ENCODE measurements at places on chromosomes 3 and 15.
A peak's percentile ranks its signal among the peaks of the same experiment; 100 is the strongest.

DNA sequence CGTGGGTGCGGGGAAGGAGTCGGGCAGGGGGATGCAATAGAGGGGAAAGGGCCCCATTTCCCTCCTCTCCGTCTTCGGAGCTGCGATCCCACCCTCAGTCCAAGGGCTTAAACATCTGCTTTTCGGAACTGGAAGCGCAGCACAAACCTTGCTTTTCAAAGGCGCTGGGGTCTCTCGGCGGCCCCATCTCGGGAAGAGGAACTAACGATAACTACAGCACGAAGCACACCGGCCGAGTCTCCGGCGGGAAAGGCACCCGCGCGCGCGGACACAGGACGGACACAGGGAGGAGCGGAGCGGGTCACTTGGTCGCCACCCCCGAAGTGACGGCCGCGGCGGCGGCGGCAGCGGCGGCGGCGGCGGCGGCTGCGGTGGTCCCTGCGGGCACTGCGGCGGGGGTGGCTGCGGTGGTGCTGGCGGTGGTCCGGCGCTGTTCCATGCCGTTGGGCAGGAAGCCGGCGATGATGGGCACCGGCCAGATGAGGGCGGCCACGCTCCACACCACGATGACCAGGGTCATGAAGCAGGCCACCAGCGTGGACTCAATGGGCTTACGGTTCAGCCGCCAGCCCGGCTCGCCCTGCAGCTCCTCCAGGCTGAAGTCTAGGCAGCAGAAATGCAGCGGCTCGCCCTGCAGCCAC is 1.1 kb downstream of the TMEM158 start:
- DNase-seq = peak; percentile 50

DNA sequence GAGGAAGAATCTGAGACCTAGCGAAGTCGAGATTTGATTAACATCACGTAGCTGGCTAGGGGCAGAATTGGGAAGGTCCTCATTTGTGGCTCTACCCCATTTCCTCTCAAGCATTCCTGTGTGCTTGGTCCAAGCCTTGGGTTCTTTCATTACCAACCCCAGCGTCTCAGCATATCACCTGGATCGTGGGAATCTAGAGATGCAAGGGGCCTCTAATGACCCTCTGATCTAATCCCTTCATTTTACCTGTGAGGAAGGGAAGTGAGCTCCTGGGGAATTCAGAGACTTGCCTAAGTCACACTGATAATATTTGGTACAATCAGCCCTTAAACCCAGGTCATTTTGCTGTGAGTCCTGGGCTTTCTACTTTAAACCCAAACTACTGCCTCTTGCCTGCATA is 2.0 kb downstream of the GPR87 start:
- DNase-seq = no peak

DNA sequence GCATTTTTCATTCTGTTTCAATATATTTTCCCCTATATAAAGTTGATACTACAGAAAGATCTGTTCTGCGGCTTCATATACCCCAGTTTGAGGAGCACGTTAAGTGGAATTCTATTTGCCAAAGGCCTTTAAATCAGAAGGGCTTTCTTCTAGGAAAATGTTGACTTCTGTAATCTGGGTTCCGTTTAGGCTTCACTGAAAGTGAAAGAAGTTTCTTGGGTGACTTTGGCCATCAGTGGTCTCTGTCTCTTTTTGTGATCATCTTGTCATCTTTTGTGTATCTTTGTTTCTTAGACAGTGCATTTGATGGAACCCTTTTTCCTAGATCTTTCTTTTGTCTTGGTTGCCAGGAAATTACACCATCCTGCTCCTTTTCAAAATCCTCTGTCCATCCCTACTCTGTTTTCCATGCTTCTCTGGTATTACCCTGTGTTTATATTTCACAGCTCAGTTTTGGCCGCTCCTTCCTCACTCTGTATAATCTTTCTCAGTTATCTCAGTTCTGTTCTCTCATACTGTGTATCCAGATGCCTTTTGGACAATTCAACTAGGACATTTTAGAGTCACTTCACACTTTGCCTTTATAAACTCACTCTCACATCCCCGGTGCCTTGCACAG is 40.7 kb upstream of the MAP3K13 start:
- DNase-seq = no peak

DNA sequence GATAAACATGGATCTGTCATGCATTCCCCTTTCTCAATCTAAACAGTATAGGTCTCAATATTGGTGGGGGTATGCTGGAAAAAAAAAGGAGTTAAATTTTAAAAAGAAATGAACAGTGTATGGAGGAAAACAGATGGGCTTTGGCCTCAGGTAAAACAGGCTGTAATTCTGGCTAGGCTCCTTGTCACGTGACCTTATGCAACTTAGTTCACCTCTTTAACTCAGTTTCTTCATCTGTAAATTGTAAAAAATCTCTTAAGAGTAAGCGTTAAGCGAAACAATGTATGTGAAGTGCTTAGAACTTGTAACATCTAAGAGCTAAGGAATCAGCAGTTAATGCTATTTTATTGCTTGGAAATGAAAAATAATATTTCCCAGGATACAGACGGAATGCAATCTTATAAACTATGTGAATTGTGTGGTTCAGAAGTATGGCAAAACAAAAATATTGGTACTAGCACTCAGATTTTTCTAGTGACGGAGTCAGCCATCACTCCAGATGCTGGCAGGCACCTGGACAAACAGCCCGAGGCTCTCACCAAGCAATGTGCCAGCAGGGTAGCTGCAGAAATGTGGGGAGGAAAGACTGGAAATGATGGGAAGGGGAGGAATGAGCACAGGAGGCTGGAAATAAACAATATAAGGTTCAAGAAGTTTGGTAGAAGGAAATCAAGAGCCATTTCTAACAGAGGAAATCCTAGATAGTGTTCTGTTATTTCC is 172.8 kb downstream of the USP13 start:
- DNase-seq = no peak

GRCh38 chr3:82080261-82080660 is 318.8 kb upstream of the GBE1 start:
- no peak for DNase-seq
